Naive B cell (primary cell): ENCODE measurements at places on chromosomes 3 and 15. TPM values are rescaled to one million over a fixed set of nuclear protein-coding genes. Genes with fewer than 3 reads are reported as not detected.

GRCh38 chr3:148625095-148625736 lies 72.5 kb upstream of the AGTR1 start:
- H3K27me3 ChIP-seq: no peaks in the 10 kb centered on the region
- no peaks in the 10 kb centered on the region for H3K36me3 ChIP-seq
- H3K27ac ChIP-seq: no peak overlapping the region

Gene ATP13A4
- polyA plus RNA-seq: not detected

Gene SEMA3G
- polyA plus RNA-seq: not detected

Gene KIF7
- polyA plus RNA-seq: not detected

DNA sequence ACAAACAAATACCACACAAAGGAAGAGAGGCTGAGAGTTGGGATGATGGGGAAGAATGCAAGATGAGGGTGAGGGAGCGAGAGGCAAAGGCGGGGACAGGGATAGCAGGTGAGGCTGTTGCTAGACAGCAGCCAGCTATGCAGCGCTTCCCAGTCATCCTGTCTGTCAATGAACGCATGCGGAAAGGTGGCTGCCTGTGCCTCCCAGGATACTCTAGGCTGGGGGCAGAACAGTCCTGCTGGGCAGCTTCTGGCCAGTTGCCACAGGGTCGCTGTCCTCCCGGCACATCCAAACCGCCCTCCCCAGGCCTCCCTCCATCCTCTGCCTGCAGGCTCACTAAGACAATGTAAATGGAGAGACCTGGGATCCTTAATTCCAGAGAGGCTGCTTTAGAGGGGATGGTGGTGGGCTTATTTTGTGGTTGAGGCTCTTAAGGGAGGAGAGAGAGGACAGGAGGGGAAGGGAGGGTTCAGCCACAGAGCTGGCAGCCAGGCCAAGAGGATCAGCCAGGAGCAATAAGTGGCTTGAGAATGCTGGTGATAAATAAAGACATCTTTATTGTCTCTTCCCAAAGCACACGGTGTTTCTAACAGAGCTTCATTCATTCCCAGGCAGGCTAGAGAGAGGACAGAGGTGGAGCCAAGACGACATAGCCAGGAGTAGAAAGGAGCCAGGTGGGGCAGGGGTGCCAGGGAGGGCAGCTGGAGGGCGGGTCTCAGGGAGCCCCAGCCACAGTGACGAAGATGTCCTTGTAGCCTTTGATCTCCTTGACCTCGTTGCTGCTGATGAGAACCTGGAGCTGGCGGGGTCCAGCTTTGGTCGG lies 9.2 kb upstream of the TGM5 start:
- H3K27me3 ChIP-seq: no peaks in the 10 kb centered on the region
- no peak overlapping the region for H3K27ac ChIP-seq
- H3K4me3 ChIP-seq: no peak overlapping the region
- H3K36me3 ChIP-seq: peaks cover 5% of the 10 kb centered on the region

Gene ITGA11
- not detected for polyA plus RNA-seq

- no peak for DNase-seq
- no peak overlapping the region for H3K4me3 ChIP-seq
- H3K36me3 ChIP-seq: no peaks in the 10 kb centered on the region
- H3K4me1 ChIP-seq: no peaks in the 10 kb centered on the region
- no peak overlapping the region for H3K27ac ChIP-seq
These were observed 24.1 kb upstream of the VEPH1 start for GRCh38 chr3:157527131-157527881.

Gene CCDC9B
- polyA plus RNA-seq: 0.40 TPM

DNA sequence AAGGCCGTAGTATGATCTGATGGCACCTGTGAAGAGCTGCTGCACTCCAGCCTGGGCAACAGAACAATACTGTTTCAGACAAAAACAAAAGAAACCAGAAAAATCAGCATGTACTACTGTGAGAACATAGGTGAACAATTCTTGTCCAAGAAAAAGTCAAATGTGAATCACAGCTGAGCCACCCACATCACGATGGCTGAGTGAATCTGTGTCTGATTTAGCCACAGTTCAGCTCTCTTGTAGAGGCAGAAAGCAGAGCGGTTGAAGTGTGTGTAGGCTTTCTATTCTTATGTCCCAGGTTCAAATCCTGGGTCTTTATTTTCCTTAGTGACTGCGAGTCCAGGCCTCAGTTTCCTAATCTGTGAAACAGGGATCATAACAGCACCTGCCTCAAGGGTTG lies 4.4 kb upstream of the FURIN start:
- no peak overlapping the region for H3K4me3 ChIP-seq
- H3K27me3 ChIP-seq: no peaks in the 10 kb centered on the region
- H3K4me1 ChIP-seq: peaks cover 12% of the 10 kb centered on the region
- DNase-seq: no peak
- no peaks in the 10 kb centered on the region for H3K36me3 ChIP-seq

Gene OXTR
- polyA plus RNA-seq: not detected

GRCh38 chr3:48919215-48920138 lies 835 bp downstream of the ARIH2 start:
- H3K27ac ChIP-seq: peak overlapping the region; percentile 99
- no peaks in the 10 kb centered on the region for H3K27me3 ChIP-seq
- peak overlapping the region; percentile 92 for H3K4me3 ChIP-seq
- H3K4me1 ChIP-seq: peaks cover 32% of the 10 kb centered on the region
- DNase-seq: peak; percentile 55

DNA sequence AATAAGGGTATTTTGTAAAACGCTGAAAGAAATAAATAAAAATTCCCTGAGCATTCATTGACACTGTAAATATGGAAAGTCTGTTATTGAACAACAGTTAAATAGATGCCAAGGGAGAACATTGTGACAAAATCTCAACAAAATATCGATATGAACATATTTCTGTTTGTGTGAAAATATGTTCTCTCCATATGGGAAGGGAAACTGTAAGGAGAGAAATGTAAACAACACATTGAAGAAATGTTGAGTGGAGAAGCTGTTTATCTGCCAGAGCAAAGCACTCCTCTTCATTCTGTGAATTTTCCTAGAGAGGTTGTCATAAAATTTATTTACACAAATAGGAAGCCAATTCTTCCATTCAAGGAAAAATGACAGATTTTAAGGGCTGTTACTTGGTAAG lies 57.1 kb upstream of the EOMES start:
- no peaks in the 10 kb centered on the region for H3K4me1 ChIP-seq
- DNase-seq: no peak
- no peaks in the 10 kb centered on the region for H3K36me3 ChIP-seq

Gene NANOGP8
- polyA plus RNA-seq: not detected

DNA sequence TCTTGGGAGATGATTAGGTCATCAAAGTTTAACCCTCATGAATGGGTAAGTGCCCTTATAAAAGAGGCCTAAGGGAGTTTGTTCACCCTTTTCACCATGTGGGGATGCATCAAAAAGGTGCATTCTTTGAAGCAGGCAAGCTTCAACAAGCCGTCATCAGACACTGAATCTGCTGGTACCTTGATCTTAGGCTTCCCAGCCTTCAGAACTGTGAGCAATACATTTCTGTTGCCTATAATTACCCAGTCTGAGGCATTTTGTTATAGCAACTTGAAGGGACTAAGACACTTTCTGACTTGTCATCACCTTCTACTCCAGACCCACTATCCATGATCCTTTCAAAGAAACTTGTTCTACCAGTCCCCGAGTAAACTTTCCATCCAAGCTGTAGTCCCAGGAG lies 44.6 kb upstream of the LRRC58 start:
- no peak for DNase-seq
- H3K27ac ChIP-seq: no peak overlapping the region
- no peaks in the 10 kb centered on the region for H3K27me3 ChIP-seq

- H3K4me1 ChIP-seq: peaks cover 5% of the 10 kb centered on the region
- peaks cover 6% of the 10 kb centered on the region for H3K36me3 ChIP-seq
- no peak for DNase-seq
- H3K27ac ChIP-seq: no peak overlapping the region
These were observed 59.0 kb downstream of the FHIT start for GRCh38 chr3:61192222-61192621.

GRCh38 chr3:52277071-52277964 lies 1.1 kb downstream of the WDR82 start:
- H3K27ac ChIP-seq: peak overlapping the region; percentile 94
- no peaks in the 10 kb centered on the region for H3K36me3 ChIP-seq
- H3K4me3 ChIP-seq: peak overlapping the region; percentile 96
- no peaks in the 10 kb centered on the region for H3K27me3 ChIP-seq
- peak; percentile 50 for DNase-seq

DNA sequence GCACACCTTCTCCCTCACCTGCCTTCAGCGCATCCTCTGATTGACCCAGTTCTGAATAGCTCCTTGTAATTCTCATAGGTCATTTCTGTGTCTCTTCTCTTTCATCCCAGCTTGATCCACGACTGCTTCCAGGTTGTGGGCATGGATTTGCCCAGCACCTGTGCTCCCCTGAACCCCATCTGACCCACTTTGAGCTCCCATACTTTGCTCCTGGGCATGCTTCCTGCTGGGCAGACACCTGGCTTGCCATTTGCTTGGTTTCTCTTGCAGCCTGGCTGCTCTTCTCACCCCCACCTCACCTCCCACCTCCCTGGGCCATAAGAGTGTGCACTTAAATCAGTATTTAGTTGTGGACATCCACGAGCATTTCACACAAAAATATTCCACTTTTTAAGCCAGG lies 635.5 kb downstream of the TBL1XR1 start:
- no peak overlapping the region for H3K27ac ChIP-seq
- DNase-seq: no peak
- H3K4me1 ChIP-seq: no peaks in the 10 kb centered on the region
- H3K4me3 ChIP-seq: no peak overlapping the region
- no peaks in the 10 kb centered on the region for H3K36me3 ChIP-seq
- no peaks in the 10 kb centered on the region for H3K27me3 ChIP-seq

DNA sequence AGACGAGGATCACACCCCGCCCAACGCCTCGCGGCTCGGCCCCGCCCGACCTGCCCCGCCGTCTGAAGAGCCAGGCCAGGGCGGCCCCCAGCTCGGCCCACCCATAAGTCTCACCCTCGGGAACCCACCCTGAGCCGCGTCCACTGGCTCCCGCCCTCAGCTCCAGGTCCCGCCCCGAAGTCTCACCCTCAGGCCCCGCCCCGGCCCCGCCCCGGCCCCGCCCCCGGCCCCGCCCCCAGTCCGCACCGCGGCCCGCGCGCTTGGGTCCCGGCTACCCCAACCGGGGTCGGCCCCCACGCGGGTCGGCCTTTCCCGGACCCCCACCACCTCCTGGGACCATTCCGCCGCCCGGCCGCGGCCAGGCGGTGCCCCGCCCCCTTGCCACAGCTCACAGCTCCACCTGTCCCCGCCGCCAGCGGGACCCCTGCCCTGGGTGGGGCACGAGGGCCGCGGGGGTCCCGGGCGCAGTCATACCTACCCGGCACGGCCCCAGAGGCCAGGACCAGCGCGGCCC lies 489 bp downstream of the CSPG5 start:
- peak overlapping the region; percentile 44 for H3K4me3 ChIP-seq
- peaks cover 24% of the 10 kb centered on the region for H3K27me3 ChIP-seq
- no peaks in the 10 kb centered on the region for H3K4me1 ChIP-seq
- no peaks in the 10 kb centered on the region for H3K36me3 ChIP-seq
- DNase-seq: peak; percentile 27

Gene NAA80
- 10.4 TPM for polyA plus RNA-seq

DNA sequence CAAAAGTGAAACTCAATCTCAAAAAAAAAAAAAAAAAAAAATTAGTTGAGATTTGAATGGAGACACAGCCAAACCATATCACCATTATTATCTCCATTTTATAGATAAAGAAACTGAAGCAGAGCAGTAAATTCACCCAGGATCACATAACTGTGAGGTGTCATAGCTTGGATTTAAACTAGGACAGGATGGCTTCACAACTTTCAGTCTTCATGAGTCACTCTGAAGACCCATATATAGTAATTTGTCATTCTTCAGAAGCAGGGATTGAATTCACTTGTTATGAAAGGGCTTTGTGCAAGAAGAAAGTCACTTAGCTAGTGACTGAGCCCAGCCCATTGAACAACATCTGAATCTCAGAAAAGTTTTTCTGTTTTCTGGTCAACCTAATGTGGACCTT lies 60.5 kb upstream of the LRIG1 start:
- no peak for DNase-seq
- no peaks in the 10 kb centered on the region for H3K4me1 ChIP-seq
- no peak overlapping the region for H3K4me3 ChIP-seq
- peaks cover 8% of the 10 kb centered on the region for H3K36me3 ChIP-seq
- no peak overlapping the region for H3K27ac ChIP-seq

DNA sequence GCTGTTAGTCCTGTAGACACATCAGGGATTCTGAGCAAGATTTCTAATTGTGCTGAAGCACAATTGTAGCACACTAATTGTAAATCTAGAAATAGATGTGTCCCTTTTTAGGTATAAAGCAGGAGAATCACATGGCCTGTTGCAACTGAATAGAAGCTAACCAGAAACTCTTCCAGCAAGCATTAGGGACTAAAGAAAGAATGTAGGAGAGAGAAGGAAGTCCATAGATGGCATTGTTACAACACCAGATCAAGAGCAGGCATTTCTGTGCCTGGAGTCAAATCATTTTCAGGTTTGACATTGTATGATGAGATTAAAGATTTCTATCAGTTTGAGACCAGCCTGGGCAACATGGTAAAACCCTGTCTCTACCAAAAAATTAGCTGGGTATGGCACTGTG lies 27.4 kb downstream of the CALML4 start:
- H3K36me3 ChIP-seq: peaks cover 9% of the 10 kb centered on the region
- no peaks in the 10 kb centered on the region for H3K4me1 ChIP-seq
- DNase-seq: no peak
- no peak overlapping the region for H3K4me3 ChIP-seq
